ENCODE measurements at places on chromosomes 5 and 9.

GRCh38 chr5:127671218-127671617, 22.3 kb downstream of the CTXN3 start:
- no peak for DNase-seq

DNA sequence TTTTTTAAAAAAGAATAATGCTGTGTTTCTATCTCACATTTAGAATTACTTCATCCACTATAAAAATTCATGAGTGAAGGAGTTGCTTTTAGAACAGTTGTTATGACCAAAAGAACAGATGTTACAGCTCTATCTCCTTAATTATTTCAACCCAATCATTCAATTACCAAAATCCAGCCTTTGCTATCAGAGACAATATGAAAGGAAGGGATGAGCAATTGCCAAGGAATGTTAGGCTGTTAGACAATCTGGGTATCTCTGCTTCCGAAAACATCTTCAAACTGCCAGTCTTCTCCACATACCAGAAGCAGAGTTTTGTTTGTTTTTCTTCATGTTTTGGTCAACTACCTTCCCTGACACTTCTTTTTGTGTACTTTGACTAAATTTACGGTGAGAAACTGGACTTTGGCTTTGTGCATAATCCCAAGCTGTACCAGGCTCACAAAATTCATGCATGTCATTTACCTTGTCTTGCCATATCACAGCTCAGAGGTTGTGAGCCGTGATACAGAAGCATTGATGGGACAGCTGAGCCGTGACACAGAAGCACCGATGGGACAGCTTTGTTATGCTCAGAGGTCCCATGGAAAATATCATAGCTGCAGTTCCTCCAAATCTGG, 405.5 kb downstream of the KIF4B start:
- no peak for DNase-seq

DNA sequence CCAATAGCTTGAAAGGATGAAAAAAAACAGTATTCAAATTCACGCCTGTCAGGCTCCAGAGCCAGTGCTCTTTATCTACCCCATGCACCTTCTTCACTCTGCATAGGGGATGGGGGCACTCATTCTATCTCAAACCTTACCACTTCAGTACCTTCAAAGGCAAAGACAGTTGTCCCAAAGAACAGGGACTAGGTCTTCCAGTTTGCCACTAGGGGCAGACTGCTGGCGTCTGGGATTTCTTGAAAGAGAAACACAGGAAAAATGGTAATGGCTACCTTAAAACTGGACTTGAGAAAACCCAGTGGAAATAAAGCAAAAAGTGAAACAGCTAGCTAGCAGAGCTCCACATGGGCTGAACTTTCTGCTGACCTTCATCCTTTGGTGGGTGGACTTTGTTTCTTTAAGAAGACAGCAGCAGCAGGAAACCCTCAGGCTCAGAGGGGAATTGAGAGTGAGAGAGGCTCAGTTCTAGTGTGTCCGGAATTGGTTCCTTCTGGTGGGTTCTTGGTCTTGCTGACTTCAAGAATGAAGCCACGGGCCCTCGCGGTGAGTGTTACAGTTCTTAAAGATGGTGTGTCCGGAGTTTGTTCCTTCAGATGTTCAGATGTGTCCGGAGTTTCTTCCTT, 41.0 kb upstream of the SLC36A1 start:
- no peak for DNase-seq

DNA sequence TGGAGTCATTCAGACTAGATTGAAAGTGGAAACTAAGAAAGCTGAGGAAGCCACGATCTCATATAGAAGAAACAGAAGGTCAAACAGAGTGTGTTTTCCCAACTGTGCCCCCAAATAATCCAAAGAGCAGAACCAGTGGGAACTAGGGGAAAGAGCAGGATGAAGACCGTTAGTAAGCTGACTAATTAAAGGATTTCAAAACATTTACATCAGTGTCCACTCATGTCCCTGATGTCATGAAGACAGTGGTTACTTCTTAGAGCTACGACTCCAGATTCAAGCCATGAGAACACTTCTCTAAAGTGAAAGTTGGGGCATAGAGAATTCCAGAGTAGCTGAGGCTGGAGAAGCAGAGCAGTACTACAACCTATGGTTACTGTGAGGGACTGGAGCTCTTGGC, 119.6 kb upstream of the SLC12A2 start:
- no peak for DNase-seq

- DNase-seq = peak; percentile 19
These were observed 6.1 kb downstream of the IL13 start for GRCh38 chr5:132663771-132664695.

GRCh38 chr5:114361724-114362196, at the start of gene KCNN2:
Gene KCNN2, plus strand, starts transcription at chr5:114362070. Its CDS starts 70 bp downstream, at chr5:114362140.
- peak; percentile 93 for DNase-seq

- peak; percentile 87 for DNase-seq
These were observed 12.8 kb upstream of the RALGDS start for GRCh38 chr9:133133681-133134387.

- DNase-seq = no peak
These were observed 53.7 kb downstream of the TRIM36 start for GRCh38 chr5:115116001-115116400.

- no peak for DNase-seq
These were observed 15.2 kb upstream of the NEK6 start for GRCh38 chr9:124242331-124243194.

DNA sequence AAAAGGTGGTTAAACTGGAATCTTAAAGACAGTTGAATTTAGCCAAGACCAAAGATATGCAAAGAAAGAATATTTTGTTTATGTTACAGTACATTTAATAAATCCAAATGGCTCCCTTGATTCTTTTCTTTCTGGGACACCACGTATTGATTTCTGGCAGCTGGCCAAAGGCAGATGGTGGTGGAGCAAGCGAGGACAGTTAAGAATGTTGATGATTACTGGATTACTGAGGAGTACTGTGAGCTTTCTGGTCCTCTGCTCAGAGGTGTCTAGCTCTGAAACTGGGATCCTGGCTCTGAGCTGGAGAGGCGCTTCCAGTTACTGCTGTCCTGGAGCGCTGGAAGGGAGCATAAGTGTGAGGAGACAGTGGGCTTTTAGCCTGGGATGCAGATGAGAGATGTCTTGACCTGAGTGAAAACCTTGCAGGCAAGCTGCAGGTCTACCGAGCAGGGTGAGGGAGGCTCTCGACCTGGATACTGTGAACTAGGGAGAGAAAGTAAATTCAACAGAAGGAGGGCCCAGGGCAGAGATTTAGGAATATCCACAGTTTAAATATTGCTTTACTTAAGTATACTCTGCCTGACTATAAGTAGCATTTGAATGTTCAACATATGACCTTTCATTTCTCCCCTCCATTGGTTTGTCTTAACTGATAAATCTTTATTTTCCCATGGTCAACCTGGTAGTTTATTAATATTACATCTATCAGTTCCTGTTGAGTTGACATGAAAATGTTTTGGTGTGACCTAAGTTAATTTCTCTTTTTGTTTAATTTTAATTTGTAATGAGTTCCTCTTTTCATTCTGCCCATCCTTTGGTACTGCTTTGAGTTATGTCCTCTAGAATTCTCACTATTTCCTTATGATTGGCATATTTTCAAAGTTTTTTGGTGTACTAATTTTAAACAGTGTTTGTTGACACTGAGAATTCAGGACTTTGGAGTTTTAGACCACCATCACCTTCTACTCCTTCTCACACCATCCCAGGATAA, 3.7 kb downstream of the SYK start:
- no peak for DNase-seq

DNA sequence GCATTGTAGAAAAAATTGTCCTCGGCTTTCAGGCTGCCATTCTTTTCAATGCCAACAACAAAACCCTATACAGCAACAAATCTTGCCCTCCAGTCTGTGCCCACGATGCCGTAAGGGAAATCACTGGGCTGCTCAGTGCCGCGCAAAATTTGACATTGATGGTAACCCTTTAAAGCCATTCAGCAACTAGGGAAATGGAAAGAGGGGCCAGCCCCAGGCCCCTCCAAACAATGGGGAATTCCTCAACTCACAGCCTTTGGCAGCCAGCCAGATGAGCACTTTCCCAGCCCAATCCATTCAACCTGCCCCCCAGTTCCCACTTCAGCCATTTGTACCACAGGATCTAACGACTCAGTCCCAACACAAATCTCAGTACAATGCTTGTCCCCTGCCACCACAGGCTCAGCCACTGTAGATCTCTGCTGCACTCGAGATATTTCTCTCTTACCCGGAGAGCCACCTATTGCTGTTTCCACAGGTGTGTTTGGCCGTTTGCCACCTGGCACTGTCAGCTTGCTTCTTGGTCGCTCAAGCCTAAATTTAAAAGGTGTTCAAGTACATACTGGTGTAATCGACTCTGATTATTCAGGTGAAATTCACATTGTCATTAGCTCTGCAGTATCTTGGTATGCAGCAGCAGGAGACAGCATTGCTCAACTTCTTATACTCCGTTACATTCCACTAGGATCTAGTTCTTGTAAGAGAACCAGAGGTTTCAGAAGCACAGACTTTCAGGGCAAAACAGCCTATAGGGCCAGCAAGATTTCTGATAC, 103.3 kb downstream of the SYK start:
- DNase-seq = no peak

DNA sequence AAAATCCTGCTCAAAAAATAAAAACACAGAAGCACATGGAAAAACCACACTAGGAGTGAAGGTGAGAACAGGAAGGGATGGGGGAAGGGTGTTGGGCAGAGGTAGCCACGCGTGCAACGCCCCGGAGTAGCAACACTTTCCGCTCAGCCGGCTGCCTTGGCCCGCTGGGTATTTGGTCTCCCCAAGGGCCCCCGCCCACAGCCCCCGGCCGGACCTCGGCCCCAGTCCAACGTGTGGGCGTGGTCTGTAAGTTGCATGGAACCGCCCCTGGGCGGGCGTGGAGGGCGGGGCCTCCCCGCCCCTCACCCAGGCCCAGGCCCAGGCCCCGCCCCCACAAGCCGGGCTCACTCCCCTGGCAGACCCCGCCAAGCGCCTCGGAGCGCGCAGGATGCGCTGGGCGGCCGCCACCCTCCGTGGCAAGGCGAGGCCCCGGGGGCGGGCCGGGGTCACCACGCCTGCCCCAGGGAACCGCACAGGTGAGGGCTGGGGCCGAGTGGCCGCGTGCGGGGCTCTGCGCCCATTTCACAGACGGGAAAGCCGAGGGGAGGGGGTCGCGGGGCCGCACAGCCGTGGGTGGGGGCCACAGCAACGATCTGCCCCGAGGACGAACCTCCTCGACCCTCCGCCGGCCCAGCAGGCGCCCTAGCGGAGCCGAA, at the start of gene SUSD3:
Gene SUSD3, plus strand, starts transcription at position 347 of the 656 bp plus-strand sequence. Its CDS starts 42 bp downstream, at position 389.
- no peak for DNase-seq

GRCh38 chr5:122463221-122463620, 151.2 kb downstream of the SNCAIP start:
- DNase-seq = no peak

GRCh38 chr9:127347831-127348776, 48.9 kb upstream of the SLC2A8 start:
- DNase-seq = peak; percentile 58

GRCh38 chr9:1659363-1659690, 355.8 kb upstream of the SMARCA2 start:
- no peak for DNase-seq
